Stimulated activated CD8-positive, alpha-beta memory T cell treated with anti-CD3 and anti-CD28 coated beads, Interleukin-12 subunit alpha, Interleukin-12 subunit beta, amount 100 ng/mL, for 4 hours (primary cell): ENCODE measurements at places on chromosomes 11 and 22.

GRCh38 chr22:36926721-36927435 is 13.4 kb downstream of the CSF2RB start:
- DNase-seq, result no peak

DNA sequence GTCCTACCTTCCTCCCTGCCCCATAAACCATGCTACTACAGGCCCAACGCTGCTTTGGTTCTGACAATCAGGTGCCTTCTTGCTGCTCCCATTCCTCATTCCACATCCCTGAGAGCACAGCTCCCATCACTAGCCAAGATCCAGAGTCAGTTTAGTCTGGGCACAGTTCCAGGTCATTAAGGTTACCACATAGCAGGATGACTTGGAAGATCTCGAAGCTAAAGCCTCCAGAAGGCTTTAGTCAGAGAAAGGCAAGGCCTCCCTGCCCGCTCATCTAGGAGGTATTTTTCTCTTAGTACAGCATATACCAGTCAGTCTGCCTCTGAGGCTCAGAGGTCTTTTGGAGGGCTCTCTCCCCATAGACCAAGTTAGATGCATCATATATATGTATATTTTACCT is 30.3 kb downstream of the TRIM66 start:
- DNase-seq, result no peak

DNA sequence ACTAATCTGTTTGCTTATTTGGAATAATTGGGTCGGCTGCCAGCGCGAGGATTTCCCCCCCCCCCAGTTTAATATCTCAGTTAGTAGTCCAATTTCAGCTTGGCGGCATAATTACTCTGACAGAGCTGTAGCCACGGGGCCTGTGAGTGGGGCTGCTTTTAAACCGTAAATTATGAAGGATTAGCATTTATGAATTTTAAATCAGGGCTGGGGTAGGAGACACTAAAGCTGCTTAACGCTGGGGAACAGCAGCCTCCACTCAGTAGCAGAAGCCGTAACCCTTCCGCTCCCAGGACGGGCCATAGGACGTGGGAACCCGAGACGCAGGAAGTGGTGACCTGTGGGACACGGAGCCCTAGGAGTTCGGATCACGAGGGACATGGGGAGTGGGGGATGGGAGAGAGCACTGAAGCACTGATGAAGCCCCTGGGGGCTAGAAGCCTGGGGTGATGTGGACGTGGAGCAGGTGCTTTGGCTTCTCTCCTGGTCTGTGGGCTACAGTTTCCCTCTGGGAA is 66.2 kb upstream of the LMO1 start:
- DNase-seq, result no peak

DNA sequence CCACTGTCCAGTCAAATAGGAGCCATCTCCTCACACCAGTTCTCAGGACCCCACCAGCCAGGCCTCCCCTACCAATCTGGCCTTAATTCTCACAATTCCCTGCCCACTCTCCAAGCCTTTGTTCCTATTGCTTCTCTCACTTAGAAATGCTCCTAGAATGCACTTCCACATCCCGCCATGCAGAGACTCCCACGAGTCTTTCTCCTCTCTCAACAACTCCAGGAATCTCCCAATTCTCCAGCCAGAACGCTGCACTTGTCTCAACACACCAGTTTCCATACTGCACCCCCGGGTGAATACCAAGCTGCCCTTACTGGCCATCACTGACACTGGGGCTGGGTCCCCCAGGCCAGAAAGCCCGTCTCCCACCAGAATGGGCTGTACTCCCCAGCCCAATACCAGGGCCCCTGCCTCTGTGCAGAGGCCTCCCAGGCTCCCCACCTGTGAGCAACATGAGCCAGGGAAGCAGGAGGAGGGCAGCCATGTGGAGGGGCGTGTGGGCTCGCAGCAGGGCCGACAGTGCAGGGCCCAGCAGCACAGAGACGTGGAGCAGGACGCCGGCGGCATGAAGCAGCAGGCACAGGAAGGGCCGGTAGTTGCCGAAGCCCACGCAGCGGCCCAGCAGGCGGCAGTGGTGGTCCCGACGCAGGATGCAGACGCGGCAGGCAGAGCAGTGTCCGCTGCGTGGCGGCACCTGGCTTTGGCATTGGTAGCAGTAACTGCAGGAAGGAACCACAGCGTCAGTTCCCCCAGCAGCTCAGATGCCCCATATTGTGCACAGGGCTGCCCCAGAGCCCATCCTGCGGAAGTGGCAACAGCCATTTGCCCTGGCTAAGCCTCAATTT is 2.4 kb downstream of the ZDHHC24 start:
- DNase-seq, result peak; percentile 37
